ENCODE measurements at places on chromosomes 3 and 15.

GRCh38 chr15:89026167-89026566, 62.1 kb upstream of the ABHD2 start:
- DNase-seq: no peak

- no peak for DNase-seq
These were observed 989.9 kb downstream of the ROBO2 start for GRCh38 chr3:78029775-78030174.

DNA sequence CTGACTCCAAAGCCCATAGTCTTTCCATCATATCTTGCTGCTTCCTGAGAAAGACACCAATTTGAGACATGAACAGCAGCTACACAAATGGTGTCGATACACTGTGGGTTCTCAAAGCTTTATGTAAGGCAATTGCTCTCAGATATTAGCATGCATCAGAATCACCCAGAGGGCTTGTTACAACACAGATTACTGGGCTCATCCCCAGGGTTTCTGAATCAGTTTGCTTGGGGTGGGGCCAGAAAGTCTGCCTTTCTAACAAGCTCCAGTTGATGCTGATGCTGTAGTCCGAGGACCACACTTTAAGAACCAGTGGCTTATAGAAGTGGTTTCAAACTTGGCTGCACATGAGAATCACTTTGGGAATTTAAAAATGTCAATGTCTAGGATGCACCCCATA, 86.5 kb downstream of the SEMA6D start:
- DNase-seq: no peak

DNA sequence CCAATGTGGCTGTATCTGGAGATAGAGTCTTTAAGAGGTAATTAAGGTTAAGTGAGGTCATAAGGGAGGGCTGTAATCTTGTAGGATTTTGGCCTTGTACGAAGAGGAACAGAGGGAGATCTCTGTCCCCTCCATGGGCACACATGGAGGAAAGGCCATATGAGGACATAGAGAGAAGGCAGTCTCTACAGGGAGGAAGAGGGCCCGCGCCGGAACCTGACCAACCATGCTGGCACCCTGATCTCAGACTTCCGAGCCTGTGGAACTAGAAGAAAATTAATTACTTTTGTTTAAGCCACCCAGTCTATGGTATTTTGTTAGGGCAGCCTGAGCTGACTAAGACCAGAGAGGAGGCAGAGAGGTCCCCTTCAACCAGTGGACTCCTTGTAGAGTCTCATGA, 17.7 kb upstream of the MRPS22 start:
- DNase-seq: no peak

DNA sequence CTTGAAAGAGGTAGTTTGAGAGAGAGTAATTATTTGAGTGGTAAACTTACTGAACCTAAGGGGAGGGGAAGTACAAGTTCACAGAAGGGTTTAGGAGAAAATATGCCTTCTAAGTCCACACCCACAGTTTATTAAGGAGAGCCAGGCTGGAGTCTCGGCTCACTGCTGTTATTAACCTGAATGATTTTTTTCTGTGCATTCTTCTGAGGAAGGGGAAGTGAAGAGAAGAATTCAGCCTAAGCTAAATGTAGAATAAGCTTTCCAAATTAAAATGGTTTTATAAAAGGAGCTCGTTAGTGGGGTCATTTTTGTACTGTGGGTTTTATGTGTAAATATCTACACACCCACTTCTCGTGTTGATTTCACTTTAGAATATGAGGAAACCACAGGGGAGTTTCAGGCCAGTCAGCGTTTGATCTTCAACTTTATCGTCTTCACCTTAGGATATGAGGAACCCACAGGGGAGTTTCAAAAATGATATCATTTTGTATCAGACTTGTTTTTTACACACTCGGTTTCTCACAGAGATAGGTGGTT, 1.5 kb downstream of the WHAMM start:
- DNase-seq: no peak

DNA sequence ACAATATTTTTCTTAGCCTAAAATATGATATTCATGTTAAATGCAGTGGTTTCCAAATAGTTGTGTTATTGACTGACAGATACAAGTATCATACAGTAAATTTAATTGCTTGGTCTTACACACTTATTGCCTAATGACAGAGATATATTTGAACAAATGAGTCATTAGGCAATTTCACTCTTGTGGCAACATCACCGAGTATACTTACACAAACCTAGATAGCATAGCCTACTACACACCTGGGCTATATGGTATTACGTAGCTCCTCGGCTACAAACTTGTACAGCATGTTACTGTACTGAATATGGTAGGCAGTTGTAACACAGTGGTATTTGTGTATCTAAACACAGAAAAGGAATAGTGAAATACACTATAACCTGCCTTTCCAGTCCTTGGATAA, 50.3 kb downstream of the SERPINI1 start:
- DNase-seq: no peak

GRCh38 chr3:123884203-123884831, at the start of gene MYLK:
TSS of gene MYLK (minus strand) at chr3:123884332. CDS start at chr3:123793841, 90,491 bp downstream.
- DNase-seq: no peak

GRCh38 chr3:170740726-170741591, 129.0 kb downstream of the RPL22L1 start:
- no peak for DNase-seq

GRCh38 chr3:63076357-63076756, 201.1 kb upstream of the CADPS start:
- no peak for DNase-seq

DNA sequence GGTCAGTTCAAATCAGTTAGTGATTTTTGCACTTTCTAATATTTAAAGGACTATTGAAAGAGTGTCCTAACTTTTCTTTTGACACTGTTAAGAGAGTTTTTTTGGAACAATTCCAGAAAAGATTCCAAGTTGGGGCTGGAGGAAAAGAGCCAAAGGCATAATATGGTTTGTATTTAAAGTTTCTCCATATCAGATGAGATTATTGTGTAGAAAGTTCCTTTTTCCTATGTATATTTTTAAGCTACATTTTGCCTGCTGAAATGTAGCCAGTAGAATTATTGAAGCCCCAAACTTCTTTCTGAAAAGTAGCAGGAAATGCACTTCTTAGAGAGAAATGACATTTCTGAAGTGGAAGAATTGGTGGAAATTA, 136.5 kb upstream of the TSC22D2 start:
- no peak for DNase-seq

DNA sequence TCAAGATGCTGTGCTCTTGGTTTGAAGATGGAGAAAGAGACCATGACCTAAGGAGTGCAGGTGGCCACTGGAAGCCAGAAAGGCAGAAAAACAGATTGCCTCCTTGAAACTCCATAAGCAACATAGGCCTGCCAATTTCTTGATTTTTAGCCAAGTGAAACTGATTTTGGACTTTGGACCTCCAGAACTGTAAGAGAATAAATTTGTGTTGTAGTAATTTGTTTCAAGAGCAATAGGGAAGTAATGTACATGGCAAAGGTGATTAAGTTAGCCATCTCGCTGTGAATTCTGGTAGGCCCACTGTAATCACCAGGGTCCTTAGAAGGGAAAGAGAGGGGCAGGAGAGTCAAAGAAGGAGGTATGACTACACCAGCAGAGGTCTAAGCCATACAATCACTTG, 238.8 kb downstream of the CNTN3 start:
- DNase-seq: no peak

DNA sequence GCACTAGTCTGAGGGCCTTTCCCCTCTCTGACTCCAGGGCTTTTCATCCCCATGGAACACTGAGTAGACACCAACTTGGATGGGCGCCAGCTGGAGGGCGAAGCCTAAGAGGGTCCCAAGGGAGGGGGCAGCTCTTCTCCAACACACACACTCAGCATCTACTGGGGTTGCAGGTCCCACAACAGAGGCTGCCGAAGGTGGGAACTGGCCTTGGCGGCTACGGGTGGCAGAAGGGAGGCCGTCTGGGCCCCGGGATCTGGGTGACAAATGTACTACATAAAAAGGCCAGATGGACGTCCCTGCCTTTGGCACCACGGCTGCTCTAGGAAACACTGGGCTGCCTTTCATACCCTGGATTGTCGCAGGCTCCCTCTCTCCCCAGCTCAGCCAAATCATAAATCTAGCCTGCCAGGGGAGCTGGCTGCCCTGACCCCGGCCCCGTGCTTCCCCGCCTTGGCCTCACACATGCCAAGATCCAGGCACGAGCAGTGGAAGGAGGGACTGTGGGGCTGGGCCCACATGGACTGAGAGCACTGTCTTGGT, 31.5 kb downstream of the SEMA5B start:
- no peak for DNase-seq

GRCh38 chr3:110858549-110858948, 213.1 kb upstream of the NECTIN3 start:
- no peak for DNase-seq

DNA sequence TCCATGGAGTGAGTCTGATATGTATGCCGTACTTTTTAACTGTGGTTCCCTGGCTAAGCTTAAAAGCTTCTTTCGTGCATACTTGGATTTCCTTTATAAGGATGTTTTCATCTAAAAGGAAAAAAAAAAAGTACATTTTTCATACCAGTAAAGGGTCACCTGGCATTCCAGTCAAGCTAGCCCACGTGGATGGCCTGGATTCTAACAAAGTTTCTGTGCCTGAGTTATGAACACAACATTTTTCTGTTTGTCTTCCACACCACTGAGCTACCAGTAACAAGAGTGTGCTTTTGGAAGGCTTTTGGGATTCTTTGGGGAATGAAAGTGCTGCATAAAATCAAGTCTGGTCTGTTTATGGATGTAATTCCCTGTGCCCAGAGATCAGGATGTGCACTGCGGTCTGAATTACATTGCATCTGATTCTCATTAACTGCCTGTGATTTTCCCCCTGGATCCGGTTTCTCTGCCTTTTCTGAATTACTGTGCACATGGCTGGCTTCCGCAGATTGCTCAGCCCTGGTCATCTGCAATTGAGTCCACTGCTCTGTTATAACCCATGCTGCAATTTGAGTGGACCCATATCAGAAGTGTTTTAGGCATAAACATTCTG, 38.2 kb upstream of the MAGI1 start:
- DNase-seq: no peak

DNA sequence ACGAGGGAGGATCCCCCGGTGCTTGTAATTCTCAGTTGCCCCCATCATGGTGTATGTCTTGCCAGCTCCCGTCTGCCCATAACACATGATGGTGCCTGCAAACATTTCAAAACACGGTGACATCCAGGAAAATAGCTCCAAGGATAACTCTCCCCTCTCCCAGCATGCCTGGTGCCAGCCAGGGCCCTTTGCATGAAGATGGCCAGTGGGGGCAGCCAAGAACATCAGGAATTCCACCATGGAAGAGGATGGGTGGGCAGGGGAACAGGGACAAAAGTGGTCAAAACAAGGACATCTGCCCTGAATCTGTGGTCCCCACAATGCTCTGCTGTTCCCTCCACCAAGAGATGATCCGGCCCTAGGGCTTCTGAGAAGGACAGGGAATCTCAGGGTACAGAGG, 9.0 kb downstream of the KIF9 start:
- no peak for DNase-seq

DNA sequence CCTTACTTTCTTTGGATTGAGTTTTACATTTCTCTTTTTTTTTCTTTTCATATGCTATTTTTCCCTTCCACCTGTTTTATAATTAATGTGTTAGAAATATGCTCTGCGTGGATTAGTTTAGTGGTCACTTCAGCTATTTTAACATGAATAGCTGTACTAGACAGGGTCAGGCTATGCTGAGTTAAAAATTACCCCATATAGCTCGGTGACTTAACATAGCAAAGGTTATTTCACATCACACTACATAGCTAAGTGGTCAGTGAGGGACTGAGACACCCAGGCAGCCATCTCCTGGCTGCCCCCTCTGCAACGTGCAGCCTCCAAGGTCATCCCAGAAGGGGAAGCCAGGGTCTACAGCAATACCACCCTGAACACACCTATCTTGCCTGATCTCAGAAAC, 46.9 kb upstream of the KIF23 start:
- DNase-seq: no peak

GRCh38 chr15:38463893-38464292, 10.0 kb downstream of the FAM98B start:
- DNase-seq: no peak

- DNase-seq: no peak
These were observed 827.4 kb downstream of the SI start for GRCh38 chr3:164250923-164251322.

DNA sequence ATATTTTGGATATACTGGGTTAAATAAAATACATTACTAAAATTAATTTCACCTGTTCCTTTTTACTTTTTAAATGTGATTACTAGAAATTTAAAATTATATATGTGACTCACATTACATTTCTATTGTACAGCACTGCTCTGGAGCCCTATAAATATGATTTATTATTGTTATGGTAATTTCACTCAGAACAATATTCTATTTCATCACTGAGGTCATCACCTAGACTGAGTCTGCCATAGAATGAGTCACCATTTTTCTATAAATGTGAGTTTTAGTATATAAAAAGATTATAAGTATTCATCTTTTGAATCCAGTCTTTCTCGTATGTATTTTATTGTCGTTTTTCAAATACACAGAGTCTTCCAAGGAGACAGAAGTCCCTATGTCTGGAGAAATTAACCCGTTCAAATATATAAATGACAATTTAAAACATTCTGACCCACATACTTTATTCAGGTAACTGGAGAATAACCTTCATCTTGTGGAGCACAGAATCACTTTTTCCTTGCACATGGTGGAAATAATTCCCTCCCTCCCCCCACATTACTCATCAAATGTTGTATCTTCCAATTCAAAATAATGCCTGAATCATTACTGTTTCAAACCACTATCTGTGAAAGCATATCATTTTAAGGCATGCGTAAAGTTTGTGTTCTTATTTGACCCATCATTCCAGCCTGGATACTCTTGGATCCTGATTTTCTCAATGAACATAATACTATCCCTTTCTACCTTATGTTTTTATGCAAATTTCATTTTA, 30.0 kb downstream of the CHST14 start:
- no peak for DNase-seq

GRCh38 chr15:58217460-58217859, 79.3 kb downstream of the AQP9 start:
- no peak for DNase-seq

- no peak for DNase-seq
These were observed 235.6 kb downstream of the MYRIP start for GRCh38 chr3:40045051-40045450.

DNA sequence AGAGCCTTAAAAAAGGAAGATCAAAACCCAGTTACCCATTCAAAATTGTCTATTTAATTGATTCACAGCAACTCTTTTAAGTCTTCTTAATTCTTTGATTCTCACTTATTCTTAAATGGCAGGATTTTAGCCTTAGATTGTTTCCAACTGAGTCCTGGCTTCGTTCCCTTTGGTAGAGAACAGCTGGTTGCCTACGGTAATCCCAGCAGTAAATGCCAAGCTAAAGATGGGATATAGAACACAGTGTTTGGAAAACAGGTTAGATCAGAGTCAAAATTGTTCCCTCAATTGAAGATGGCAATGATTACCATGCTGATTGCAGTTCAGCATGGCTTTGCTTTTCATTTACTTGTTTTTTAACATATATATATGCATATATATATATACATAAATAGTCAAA, 300.9 kb downstream of the PYDC2 start:
- DNase-seq: no peak

DNA sequence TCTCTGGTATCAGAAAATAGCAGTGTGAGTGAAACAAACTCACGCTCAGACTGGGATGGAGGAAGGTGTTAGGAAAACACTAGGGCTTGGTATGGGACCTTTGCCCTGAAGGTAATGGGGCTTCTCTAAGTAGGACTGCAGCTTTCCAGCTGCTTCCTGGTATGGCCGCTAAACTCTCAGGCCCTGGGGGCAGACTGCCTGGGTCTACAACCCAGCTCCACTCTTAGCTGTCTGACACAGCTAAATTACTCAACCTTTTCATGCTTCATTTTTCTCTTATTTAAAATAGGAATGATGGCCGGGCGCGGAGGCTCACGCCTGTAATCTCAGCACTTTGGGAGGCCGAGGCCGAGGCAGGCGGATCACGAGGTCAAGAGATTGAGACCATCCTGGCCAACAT, 5.2 kb upstream of the YEATS2 start:
- DNase-seq: no peak
